ENCODE measurements at places on chromosomes 7 and 10.

GRCh38 chr7:38465956-38466355, 165.2 kb downstream of the AMPH start:
- DNase-seq, result no peak

GRCh38 chr7:101555269-101555920, 73.7 kb downstream of the MYL10 start:
- no peak for DNase-seq

- no peak for DNase-seq
These were observed 180.5 kb downstream of the PFKFB3 start for GRCh38 chr10:6383096-6383812.

DNA sequence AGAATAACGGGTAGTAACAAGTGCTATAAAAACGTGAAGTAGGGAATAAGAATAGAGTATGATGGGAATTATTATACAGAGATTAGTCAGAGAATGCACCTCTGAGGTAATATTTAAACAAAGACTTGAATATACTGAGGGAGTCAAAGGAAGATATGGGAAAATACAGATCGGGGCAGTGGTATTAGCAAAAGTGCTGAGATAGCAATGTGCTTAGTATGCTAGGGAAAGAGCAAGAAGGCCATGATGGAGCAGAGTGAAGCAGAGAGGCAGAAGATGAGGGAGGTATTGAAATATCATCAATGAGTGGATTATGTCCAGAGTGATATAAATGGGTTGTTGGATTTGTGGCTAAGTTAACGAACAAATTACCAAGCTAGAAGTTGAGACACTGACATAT, 96.5 kb upstream of the GPR22 start:
- DNase-seq, result no peak

- no peak for DNase-seq
These were observed 89.7 kb upstream of the NAMPT start for GRCh38 chr7:106374437-106374836.

DNA sequence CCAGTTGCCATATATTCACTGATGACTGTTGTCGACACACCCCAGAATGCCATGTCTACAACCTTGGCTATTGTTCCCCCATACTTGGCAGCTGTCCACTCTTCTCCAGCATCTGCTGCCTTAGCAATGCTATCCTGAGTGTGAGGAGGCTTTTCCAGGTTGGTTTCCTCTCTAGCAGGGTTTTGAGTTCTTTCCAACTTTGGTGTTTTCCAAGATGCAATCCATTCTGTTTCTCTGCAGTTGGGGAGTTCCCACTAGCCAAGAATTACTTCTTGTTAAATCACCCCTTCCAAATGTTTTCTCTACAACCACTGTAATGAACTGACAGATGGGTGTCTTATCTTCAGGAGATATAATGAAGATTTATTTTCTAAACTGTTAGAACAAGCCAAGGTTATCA, 617.4 kb downstream of the CCSER2 start:
- DNase-seq, result no peak

DNA sequence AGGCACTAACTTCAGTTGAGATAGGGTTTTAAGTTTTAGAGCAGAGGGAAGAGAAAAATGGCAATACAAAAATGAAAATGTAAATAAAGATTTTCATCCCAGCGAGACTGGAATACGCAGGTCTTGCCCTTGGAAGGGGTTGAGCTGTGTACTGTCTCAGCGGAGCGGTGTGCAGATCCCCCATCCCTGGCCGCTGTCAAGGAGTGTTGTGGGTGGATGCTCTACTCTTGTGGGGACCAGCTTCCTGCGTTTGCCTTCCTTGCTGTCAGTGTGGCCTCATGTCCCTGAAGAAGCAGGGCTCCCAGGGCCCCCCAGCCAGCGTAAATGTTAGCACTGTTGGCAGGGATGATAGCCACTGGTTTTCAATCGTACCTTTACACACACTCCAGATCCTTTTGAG, 249.7 kb upstream of the PITRM1 start:
- no peak for DNase-seq

DNA sequence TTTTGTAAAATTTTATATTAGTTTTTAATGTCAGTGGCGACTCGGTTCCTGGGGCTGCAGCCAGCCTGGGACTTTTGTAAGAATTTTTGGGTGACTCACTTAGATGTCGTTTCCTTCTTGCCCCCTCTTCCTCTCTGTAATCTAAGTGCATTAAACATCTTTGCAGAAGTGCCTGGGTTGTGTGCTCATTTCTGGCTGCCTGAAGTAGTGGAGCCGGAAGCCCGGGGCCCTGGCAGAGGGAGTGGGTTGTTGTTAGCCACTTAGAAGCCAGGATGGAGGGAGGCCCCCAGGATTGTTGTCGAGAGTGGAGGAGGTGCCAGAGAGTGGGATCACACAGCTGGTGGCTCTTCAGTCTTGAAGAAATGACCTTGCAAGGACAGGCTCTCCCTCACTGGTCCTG, 11.0 kb upstream of the TRIM8 start:
- DNase-seq, result no peak

DNA sequence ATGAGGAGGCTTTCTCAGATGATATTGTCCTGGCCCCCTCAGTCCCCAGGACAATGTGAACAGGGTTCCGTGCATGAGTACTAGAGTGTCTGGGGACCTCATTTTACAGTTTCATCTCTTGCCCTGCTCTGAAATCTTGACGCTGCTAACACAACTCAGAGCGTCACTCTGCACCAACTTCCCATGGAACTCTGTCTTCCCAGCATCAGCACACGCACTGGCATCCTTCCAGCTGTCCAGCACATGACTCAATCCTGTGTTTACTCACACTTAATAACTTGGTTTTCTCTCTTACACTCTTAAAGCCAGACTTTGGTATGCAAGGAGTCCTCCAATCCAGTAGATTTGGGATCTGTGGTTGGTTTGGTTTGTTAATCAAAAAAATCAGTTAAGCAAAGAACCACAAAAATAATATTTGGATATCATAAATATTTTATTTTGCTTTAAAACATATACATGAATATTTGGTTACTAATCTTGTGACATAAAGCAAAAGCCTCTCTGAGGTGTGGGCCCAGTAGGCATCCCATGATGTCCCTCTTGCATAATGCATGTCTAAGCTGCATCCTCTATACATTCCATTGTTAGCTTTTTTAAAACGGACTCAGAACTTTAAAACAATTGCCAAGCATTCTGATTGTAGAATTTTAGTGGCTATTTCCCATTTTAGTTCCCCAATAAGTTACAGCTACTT, 131.0 kb downstream of the CXCL12 start:
- DNase-seq, result no peak

Measured in nephron progenitor cell (in vitro differentiated cells).